ENCODE measurements at places on chromosomes 3 and 15. TPM values are rescaled to one million over a fixed set of nuclear protein-coding genes. Genes with fewer than 3 reads are reported as not detected.

Gene TMEM45A
- not detected for total RNA-seq

Gene A4GNT
- not detected for total RNA-seq

Gene TGM5
- not detected for total RNA-seq

Gene PCLAF
- total RNA-seq, result 31.7 TPM

DNA sequence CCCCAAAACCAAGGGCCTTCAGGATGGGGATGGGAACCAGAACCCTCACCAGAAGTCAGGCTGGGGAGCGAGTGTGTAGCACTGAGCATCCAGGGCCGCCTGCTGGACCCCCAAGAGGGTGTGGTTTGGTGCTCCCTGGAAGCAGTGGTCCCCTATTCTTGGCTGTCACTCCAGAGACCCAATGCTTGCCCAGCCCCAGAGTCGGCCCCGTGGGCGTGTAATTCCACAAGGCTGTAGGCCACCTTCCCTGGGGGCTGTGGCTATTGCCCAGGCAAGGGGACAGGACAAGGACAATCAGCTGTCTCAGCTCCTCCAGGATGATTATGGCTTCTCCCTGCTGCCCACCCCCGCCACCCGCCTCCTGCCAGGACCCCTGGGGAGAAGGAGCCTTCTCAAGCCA is 14.5 kb downstream of the IGDCC3 start:
- no peak for DNase-seq

- no peak for DNase-seq
These were observed 20.8 kb downstream of the CCR1 start for GRCh38 chr3:46187341-46187700.

DNA sequence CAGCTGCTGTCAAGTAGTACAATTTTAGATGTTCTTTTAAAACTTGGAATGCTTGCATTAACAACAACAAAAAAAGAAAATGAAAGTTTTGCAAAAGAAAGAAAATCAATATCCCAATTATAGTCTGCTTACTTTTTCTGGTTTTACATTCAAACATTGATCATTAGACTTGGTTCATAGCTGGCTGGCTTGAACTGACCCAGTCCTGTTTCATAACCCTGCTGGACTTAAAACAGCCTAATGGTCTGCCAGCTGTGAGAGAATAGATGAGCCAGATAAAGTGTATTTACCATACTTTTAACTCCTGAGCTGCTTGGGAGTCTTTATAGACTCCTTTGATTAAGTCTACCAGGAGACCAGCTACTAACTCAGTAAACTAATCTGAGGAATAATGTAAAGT is 59.2 kb downstream of the PIAS1 start:
- DNase-seq, result no peak

DNA sequence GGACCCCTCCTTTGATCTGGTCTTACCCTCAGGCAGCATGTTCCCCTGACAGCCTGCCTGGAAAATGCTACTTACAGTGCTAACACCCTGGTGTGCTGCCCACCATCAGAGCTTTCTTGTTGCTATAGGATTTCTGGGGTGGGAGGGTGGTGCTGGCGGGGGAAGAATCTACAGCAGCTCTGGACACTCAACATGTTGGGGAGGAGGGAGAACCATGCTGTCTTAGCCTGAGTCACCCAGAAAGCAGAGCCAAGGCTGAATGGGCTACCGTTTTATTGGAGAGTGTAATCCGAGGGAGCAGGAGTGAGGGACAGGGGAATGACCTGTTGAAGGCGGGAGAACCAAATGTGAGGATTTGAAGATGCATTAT is 45.6 kb downstream of the MFSD1 start:
- no peak for DNase-seq

GRCh38 chr15:71612397-71612722 is 198.0 kb upstream of the NR2E3 start:
- DNase-seq, result no peak

GRCh38 chr15:51969728-51970127 is 1.9 kb downstream of the LEO1 start:
- DNase-seq, result no peak

DNA sequence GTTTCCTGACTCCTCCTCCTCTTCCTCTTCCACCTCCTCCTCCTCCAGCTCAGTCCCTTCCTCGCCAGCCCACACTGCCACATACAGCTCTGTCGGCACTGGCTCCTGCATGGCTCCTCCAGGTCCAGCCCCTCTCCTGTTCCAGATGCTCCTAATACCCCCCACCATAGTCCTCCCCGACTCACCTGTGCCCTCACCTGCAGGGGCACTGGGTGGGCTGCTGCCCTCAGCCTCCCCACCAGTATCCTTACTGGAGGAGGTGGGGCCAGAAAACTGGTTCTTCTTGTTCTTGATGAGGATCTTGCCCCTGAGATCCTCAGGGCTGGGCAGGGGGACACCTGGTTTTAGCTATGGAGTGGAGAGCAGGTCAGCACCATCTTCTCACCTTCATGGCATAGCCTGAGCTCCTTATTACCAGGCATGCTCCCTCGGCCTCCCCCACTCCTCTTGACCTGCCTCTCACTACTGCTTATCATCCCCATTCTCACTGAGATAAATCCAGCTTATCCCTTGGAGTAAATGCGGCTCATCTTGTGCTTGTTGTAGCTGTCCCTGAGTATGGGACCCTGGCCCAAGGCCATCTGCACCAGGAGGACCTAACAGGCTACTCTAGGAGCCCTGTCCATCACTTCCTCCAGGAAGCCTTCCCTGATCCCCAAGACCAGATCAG is 11.0 kb downstream of the PLCB2 start:
- DNase-seq, result no peak

DNA sequence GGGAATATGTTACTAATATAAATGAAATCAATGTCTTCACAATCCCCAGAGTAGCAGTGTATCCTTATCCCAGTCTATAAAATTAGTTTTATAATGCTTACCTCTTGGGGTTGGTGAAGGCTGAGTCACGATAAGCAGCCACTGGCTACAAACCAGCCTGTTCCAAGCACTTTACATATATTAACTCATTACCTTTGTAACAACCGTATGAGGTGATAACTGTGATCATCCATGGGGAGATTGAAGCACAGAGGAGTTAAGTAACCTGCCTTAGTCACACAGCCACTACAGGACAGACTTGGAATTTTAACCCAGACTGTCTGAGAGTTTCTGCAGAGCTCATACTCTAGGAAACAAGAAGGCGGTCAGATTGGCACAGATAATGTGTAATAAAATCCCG is 43.3 kb upstream of the MITF start:
- no peak for DNase-seq

DNA sequence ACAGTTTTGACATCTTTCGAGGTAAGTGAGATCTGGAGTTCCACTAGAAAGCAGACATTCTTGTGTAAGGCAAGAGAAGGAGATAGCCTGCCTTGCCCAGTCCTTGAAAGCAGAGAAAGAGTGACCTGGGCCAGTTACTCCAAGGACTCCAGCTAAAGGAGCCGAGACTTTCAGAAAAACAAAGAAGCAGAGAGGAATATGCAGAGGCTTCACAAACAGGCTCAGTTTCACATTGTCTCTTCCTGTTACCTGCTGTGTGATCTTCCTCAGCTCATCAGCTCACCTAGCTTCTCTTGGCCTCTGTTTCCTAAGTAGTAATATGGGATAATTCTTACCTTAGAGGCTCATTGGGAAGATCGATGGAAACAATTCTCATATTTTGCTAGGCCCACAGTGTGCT is 81.0 kb downstream of the CDC25A start:
- DNase-seq, result no peak

DNA sequence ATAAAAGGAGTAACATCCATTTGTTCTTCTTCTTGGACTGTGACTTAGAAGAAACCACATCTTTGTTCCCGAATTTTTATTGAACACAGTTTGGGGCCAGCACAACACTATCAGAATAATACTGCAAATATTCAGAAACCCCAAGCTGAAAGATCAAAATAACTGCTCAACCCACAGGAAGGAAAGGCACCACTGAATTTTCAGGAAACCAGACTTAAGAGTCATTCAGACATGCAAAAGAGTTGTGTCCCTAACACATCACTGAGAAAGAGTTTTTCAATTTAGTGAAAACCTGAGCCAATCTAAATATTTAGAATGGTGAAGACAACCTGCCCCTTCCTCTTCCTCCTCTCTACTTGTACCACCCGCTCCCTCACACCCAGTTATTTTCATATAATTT is 295.0 kb upstream of the RORA start:
- no peak for DNase-seq

DNA sequence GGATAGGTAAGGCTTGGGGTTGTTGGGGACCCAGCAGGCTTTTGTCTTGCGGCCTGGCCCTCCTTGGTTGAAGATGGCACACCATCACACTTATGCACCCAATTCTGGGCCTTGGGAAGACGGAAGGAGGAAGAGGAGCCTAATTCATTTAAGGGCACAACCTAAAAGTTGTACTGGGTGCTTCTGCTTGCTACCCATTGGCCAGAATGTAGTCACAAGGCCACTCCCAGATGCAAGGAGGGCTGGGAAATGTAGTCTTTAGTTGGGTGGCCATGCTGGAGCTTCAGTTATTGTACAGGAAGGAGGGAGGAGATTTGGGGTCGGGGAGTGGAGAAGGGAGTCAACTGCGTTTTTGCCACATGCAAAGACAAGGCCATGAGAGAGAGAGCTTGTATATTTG is 109.2 kb downstream of the TMEM266 start:
- no peak for DNase-seq

- DNase-seq, result no peak
These were observed 56.1 kb upstream of the C3orf49 start for GRCh38 chr3:63762934-63763550.

DNA sequence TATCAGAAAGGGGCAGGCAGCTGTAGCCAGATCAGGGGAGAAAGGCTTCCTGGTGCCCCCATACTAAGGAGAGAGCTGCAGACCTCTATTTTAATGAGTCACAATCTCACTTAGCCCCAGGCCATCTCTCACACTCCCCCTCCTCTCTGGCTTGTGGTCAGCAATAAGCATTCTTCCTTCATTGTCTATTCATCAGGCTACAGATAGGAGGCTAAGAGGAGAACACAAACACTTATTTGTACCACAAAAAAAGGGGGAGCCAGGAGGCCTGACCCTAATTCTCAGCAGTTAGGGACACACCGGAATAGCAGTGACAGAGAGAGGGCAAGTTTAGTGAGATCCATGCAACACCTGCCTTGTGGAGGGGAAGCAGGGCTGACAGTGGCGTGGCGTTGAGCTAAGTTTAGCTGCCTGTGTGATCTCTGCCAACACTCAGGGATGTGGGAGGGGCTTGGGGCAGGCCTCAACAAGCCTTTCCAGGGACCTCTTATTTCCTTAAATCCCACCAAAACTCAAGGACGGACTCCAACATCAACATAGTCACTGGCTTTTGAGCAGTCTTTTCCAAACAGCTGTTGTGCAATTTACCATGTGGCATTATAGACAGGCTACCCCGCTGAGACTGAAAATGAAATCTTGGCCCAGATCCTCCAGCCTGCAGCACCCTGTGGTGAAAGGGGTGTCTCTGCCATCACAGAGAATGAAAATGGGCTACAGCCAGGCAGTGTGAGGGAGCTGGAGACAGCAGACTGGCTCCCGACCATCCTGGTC is 191.9 kb upstream of the TSC22D2 start:
- no peak for DNase-seq

DNA sequence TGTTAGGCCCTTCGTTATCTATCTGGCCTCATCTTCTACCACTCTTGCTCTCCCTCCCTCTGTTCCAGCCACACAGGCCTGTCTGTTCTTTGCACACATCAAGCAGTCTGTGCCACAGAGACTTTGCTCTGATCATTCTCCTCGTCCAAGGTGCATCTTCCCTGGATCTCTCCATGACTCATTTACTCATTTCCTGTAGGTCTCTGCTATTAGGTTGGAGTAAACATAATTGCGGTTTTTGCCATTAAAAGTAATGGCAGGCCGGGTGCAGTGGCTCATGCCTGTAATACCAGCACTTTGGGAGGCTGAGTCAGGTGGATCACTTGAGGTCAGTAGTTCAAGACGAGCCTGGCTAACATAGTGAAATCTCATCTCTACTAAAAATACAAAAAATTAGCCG is 9.5 kb upstream of the C3orf49 start:
- DNase-seq, result no peak

GRCh38 chr3:122619040-122619439 is 41.6 kb downstream of the PARP15 start:
- DNase-seq, result no peak

- DNase-seq, result no peak
These were observed 46.4 kb downstream of the DNASE1L3 start for GRCh38 chr3:58164199-58164879.

DNA sequence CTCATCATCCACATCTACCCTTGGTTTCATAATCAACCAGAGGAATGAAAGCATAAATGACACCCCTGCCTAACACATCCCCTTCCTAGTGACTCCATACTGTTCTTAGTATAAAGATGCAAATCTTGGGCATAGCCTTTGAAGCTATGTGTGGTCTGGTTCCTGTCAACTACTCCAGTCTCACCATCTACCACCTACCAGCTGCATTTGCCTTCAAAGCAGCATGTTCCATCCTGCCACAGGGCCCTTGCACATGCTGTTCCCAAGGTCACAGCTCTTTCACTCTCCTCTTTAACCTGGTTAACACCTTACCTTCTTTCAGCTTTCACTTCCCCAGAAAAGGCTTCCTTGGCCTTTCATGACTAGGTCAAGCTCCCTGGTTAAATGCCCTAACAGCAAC is 62.3 kb upstream of the ARHGEF3 start:
- DNase-seq, result no peak

- no peak for DNase-seq
These were observed 112.6 kb upstream of the RNF7 start for GRCh38 chr3:141625506-141625905.

GRCh38 chr3:12175844-12176453 is 17.2 kb upstream of the TIMP4 start:
- no peak for DNase-seq

GRCh38 chr15:49225572-49226281 is 55.7 kb downstream of the GALK2 start:
- no peak for DNase-seq
